ENCODE measurements at places on chromosomes 11 and 22.

DNA sequence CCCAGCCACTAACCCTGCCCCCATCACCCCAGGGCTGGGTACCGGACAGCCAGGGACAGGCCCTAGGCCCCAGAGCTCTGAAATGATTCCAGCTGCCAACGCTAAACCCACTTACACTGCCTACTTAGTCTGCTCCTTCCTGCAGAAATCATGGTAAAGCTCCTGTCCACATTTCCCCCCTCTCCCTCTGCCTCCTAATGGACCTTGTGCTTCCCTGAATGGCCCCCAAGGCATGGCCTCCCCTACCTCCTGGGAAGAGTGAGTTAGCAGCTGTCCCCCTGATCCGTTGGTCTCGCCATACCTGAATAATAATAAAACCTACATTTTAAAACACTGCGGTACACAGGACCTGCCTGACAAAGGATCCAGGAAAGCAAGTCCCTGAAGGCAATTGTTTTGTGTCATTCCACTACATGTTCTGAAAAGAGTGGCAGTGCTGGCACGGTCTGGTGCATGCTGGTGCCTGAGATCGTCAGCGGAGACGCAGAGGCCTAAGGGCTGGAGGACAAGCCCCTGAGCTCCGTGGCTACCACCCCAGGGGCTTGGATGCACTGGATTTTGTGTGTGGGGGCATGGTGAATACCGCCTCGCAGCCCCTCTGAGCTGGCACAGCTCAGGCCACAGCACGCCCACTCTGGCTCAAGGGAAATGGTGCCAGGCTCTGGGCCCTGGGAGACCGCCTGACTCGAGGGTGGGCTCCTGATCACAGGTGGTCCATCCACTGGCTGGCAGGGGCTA lies 186.3 kb downstream of the CTTN start:
- no peak for DNase-seq

DNA sequence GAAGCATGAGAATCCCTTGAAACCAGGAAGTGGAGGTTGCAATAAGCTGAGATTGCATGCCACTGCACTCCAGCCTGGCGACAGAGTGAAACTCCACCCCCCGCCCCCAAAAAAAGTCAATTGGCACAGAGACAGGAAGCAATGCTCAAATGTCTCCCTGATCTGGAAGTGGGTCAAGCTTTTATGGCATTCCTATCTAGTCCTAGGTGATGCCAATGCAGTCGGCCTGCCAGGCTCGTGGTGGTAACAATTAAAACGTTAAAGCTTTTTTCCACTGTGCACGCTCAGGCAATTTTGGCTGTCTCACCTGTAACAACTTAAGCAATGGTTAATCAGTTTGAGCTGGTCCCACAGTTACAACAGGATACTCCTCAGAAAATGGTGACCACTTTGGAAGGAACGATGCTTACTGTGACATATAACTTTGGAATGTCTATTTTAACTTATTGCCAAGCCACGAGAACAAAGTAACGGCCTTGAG lies 18.9 kb upstream of the PISD start:
- DNase-seq = no peak

GRCh38 chr11:64035576-64035975 lies at the start of gene FLRT1:
FLRT1 (plus strand) TSS chr11:64035931; CDS start chr11:64116268, 80,337 bp downstream.
- DNase-seq = no peak

GRCh38 chr11:117826190-117826570 lies 1.6 kb upstream of the FXYD2 start:
- DNase-seq = no peak

DNA sequence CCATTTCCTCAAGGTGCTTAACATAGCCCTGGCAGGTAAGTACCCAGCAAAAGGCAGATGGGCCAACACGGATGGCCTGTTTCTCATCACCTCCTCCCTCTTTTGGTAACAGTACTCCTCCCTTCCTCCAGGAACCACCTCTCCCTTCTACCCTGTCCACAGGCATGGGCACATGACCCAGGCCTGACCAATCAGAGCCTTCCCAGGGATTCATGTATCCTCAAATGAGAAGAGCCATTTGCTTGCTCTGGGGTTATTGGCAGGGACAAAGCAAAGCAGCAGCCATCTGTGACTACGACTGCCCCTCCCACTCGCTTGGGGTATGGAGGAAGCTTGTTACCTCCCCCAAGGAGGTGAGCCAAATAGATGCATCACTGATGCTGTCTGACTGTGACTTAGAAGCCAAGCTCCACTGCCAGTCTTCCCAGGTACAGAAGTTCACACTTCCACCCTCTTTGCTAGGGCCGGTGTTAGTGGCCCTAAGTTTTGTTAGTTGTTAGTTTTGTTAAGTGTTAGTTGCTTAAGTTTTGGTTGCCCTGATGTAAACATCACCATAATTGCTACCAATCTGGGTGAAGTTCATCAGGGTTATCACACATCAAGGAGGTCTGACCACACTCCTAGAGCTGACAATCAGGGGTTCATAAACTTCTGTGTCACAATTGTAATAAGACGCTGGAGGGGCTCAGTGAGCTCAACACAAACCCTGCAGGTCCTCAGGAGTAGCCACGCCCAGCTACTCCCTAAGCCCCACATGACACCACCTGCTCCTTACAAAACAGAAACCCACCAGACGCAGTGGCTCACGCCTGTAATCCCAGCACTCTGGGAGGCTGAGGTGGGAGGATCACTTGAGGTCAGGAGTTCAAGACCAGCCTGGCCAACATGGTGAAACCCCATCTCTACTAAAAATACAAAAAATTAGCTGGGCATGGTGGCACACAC lies 57.3 kb downstream of the ARFGAP3 start:
- DNase-seq = no peak

DNA sequence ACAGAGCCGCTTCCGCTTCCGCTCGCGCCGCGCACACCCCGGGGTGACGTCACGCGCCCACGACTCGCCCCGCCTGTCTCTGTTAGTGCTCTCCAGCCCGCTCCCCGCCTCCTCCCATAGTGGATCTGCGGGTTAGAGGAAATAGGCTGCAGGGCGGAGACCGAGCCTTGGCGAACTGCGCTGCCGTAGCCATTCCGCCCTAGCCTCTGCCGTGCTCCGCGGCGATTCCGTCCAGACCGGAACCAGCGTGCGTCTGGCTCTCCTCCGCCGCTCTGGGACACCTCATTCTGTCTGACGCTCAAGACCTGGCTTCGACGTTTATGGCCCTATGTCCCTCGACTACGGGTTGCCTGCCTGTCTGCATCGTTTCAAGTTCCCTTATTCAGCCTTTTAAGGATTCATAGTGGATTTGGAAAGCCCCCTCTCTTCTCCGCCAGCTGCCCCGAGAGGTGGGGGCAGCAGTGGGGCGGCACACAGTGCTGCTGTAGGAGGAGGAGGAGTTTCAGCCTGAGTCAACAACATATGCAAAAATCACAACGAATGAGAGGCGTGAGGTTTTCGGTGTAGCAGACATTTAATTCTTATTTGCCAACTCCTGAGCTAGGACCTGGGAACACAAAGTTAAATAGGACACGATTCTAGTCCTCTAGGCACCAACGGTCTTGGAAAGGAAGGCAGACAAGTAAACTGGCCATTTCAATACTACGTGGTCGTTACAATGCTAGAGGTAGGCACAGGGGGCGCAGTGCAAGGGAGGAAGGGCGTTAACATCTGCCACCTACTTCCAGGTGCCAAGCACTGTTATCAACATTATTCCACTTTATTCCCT lies at the start of gene TAF10:
TAF10 (minus strand) TSS at position 4 of the 829 bp plus-strand sequence. CDS start 27 bp downstream, outside the sequence.
- DNase-seq = peak; percentile 96

GRCh38 chr22:38295863-38296262 lies 21.4 kb downstream of the CSNK1E start:
- DNase-seq = no peak

- no peak for DNase-seq
These were observed 5.5 kb downstream of the FOLR3 start for GRCh38 chr11:72141066-72141465.

DNA sequence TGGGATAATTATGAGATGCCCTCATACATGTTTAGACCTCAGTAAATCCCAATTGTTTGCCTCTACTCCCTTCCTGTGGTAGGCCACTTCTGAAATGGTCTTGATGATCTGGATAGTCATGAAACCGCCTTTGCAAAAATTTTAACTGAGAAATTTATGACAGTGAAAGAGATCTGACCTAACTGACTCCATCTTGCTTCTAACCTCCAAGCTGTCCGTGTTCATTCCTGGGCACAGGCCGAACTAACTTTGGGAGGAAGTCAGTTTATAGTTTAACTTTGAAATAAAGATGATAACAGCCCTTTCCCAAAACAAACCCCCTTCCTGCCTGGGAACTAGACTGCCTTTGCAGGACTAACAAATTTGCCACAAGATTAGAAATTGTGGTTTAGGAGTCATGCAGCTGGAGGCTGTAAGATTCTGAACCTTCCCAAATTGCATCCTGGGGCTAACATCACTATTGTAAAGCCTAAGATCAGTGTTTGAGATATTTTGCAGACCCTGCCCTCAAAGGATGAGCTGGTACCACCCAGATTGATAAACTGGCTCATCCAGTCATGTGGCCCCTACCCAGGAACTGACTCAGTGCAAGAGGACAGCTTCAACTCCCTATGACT lies 19.9 kb upstream of the CTR9 start:
- DNase-seq = no peak

DNA sequence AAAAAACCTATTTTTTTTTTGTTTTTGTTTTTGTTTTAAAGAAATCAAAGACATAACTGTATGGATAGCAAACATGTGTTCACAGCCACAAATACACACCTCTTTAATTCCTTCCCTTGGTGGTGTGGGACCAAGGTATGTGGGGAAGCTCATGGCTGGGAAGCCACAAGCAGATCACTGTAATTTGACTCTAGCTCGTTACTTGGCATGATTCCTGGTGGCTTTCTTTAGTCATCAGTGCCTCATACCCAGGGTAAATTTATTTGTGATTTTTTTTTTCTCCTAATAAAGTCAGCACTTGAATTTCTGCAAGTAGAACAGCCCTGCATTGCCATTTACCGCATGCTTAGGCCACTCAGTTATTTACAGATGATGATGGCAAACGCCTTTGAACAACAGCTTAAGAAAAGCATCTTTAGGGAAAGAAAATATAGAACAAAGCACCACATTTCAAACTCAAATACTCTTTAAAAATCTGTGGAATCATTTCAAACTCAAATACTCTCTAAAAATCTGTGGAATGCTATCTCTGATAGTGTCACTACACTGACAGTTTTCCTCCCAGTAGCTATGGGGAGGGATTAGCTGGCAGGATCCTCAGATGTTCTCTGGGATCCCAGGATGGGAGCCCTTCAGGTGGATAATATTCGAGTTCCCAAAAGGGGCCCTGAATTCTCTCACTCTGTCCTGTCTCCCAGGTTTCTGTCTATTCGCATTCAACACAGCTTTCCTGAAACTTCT lies 687.2 kb downstream of the OPCML start:
- DNase-seq = no peak

DNA sequence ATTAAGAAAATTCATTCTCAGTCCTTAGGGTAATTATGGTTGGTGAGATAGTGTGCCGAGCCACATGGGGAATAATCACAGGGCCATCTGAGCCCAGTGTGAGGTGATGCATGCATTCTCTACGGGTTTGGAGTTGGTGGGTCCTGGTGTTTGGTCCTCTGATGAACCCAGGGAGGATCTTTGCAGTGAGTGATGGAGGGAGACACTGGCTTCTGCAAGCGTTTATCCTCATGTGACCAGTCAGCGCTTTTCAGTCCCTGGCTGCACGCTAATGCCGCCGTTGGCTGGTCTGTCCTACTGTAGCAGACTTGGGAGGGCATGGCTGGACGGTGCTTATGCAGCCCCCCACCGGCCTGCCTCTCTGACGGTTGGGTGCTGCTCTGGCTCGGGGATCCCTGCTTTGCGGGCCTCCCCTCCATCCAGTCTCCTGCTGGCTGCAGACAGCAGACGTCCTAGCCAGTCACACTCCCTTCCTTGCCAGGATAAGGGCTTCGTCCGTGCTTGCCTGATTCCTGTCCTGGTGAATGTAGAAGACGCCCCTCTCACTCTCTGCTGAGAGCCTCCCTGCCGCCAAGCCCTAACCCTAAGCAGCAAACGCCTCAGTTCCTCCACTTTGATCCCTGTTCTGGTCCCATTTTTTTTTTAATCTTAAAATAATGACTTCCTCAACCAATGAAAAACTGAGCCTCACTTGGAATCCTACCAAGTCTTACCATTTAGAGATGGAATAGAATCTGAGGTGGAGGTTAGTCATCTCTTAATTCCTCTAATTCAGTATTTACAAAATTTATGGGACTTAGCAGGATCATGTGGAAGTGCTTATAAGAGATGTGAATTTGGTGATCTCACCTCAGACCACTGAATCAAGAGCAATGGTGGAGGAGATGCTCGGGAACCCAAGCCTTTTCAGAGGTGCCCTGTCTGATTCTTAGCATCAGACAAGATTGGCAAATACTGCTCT lies 143.7 kb upstream of the SORL1-AS1 start:
- DNase-seq = no peak

- DNase-seq = no peak
These were observed 75.4 kb upstream of the KCNQ1OT1 start for GRCh38 chr11:2775083-2775625.

- DNase-seq = no peak
These were observed 773.2 kb downstream of the DLG2 start for GRCh38 chr11:84853841-84854497.

DNA sequence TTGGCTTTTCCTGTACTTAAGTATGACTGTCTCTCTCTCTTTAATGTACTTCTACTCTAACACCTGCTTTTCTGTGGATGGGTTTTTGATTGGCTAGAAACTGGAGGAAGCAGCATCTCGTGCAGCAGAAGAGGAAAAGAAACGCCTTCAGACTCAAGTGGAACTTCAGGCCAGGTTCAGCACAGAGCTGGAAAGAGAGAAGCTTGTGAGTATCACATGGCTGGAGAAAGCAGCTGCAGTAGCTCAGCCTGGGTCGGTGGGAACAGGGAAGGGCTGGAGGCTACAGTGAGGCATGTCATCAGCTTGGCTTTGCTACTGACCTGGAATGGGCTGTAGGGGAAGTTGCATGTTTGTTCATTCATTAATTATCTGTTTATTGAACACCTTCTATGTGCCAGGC lies 74.2 kb downstream of the SWAP70 start:
- no peak for DNase-seq

DNA sequence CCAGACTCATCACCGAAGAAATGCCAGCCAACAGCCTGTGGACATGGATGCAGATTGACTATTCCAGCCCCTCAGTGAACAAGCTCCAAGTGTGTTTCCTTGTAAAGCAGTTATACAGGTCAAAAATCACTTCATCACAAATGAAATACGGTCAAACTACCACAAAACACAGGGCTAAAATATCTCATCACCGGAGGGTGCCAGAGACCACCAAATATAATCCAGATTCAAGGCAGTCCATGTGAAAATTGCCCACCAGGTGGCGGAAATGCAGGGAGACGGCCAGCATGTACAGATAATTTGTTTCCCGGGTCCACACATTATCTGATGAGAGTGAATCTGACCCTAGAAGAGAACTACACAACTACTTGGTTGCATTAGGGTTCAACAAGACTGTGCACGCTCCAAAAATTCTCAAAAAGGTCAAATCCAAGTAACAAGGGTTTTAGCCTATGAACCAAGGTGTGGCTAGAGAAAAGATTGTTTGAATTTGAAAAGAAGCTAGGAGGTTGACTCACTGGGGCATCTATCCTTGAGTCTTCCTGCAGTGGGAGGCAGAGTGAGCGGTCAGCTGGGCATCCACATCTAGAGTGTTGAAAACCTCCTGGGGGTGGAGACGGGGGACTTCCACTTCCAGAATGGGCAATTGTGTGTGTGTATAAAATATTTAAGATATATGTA lies 71.7 kb downstream of the IGLL5 start:
- peak; percentile 61 for DNase-seq

GRCh38 chr11:75163921-75164849 lies 13.3 kb downstream of the SLCO2B1 start:
- no peak for DNase-seq

All from CD4-positive, alpha-beta T cell treated with Interleukin-6 at 100 ng/mL for 8 hours (primary cell).